CD4-positive, alpha-beta T cell treated with Interleukin-4 for 4 hours (primary cell): ENCODE measurements at places on chromosomes 16 and 17.

DNA sequence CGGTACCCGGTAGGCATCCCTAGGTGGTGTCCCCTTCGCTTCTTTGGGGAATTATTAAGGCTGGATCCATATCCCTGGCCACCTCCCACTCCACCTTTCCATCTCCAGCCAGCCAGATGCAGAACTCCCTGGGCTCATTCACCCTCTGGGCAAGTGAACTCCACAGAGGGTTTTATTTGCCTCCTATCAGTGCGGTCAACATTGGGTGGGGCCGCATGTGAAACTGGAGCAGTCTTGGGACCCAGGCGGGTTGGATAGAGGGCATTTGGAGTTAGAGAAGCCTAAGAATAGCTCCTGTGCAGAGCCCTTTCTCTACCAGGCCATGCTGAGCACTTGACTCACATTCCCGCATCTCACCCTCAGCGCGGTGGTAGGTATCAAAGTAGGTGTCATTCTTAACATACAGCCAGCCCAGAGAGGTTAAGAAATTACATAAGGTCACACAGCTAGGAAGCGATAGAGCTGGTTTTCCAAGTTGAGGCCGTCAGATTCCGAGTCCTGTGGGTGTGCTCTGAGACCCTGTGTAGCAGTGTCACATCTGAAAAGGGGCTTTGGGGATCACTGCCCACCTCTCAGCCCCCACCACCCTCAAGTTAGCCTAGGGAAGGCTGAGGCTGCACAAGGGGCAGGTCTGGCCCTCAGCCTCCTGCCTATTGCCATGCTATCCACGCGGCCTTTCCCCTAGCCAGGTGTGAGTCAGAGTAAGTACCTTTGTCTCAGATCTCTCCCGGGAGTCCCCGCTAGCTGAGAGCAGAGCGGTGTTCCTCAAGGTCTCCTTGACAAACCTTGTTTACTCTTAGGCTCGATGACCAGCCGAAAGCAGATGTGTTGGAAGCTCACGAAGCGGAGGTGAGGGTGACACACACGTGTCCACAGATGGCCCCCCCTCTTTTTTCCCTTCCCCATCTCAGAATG is 26.9 kb upstream of the LGALS9 start:
- DNase-seq, result no peak

DNA sequence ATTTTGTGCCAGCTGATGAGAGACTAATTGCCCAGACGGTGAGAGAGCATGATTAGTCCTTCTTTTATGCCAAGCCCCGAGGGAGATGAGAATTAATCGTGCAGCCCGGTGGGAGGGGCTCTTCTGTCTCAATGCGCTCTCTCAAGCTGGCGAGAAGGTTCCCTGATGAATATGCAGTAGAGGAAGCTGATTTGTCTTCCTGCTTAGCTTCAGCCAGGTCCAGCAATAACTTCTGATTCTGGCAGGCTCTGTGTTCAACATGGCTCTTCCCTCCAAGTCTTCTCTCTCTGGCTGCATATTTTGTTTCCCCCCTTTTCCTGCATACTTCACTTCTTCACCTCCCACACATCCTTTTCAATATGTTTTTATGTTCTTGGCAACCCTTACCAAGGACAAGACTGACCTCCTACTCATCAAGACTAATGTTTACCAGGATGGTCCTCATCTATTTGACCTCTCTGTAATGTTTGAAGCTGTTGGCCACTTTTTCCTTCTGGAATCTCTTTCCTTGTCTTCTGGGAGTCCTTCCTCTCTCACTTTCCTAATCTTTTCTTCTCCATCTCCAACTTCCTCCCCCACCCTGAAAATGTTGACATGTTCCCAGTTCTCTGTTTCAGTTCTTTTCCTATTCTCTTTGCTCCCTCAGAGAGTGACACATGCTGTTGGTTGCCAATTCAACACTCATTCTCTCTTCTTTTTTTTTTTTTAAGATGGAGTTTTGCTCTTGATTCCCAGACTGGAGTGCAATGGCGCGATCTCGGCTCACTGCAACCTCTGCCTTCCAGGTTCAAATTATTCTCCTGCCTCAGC is 33.1 kb downstream of the ARL4D start:
- DNase-seq, result no peak

- peak; percentile 28 for DNase-seq
These were observed 88.8 kb upstream of the TNRC6C start for GRCh38 chr17:77869665-77870132.

- DNase-seq, result no peak
These were observed 13.0 kb upstream of the EEF2K start for GRCh38 chr16:22193063-22193411.

DNA sequence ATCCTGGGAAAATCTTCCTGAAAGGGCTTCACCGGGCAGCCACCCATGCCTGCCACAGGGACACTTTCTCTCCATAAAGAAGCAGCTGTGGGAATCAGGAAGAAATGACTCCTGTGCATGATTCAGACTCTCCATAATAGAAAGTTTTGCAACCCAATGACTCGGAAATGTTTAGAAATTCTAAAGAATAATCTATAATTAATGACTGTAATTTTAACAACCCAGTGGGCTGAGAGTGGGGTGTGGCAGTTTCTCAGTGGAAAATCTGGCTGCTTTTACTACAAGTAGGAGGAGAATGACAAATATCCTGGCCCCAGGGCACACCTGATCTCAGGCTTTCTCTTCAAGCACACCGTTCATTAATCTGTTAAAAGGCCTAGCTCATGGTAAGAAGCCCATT is 25.7 kb downstream of the IRF8 start:
- no peak for DNase-seq

GRCh38 chr16:89565256-89565505 is 4.7 kb downstream of the RPL13 start:
- DNase-seq, result no peak

DNA sequence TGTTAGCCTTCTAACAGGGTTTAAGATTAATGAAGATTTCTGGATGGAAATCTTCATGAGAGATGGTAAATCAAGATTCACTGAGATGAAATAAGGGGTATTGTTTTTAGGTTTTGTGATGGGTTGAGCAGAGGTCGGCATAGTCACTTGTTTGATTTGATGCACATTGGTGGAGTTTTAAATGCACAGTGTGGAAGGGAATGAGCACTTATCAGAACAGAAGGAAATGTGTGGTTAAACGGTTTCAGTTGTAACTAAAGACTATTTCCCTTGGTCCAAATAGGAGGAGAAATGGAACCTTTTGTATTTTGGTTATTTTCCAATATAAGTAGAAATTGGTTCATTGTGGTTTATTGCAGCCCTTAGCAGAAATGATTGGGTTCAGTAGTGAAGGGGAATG is 34.1 kb downstream of the CBFB start:
- no peak for DNase-seq

DNA sequence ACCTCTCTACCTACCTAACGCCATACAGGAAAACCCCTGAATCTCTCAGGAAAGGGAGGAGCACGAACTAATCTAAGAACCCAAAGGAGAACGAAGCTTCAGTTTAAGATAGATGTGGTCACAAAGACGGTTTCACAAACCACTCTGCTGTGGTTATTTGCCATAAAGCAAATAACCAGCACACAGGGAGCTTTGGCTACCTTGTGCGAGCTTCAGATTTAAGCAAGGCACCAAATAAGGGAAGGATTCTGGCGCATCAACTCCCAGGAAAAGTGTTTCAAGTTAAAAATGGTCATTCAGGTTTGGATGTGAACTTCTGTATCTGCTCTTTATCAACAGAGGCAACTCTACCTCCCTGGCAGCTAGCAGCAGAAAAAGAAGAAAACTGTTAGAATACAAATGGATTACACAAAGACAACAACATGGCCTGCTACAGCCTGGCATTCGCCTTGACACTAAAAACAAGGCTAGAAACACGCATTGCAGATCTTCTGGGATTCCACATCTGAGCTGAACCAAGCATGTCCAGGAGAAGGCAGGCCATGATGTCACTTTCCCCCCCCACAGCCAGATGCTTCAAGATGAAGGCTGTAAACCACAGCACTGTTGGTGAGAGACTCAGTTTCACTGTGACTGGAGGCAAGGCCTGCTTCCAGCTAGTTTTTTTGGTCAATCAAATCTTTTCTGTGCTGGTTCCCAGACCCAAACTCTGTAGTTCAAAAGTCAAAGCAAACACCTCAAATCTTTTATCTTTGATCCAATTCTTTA is 43.6 kb downstream of the SMG6 start:
- peak; percentile 62 for DNase-seq

GRCh38 chr17:69822314-69822875 is 252.6 kb upstream of the KCNJ16 start:
- no peak for DNase-seq

- no peak for DNase-seq
These were observed 38.8 kb upstream of the HOXB13 start for GRCh38 chr17:48767263-48767774.

- DNase-seq, result no peak
These were observed 13.5 kb upstream of the SMIM5 start for GRCh38 chr17:75619506-75620431.

DNA sequence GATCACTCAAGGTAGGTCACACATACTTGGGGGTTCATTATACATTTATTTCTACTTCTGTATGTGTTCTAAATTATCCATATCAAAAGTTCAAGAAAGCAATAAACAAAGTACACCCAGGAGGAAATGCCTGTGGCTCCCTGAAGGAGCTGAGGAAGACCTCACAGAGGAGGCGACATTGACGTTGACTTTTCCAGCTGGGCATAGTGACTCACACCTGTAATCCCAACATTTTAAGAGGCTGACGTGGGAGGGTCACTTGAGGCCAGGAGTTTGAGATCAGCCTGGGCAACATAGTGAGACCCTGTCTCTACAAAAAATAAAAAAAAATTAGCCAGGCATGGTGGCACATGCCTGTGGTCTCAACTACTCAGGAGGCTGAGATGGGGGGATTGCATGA is 16.3 kb downstream of the ITGAD start:
- no peak for DNase-seq

DNA sequence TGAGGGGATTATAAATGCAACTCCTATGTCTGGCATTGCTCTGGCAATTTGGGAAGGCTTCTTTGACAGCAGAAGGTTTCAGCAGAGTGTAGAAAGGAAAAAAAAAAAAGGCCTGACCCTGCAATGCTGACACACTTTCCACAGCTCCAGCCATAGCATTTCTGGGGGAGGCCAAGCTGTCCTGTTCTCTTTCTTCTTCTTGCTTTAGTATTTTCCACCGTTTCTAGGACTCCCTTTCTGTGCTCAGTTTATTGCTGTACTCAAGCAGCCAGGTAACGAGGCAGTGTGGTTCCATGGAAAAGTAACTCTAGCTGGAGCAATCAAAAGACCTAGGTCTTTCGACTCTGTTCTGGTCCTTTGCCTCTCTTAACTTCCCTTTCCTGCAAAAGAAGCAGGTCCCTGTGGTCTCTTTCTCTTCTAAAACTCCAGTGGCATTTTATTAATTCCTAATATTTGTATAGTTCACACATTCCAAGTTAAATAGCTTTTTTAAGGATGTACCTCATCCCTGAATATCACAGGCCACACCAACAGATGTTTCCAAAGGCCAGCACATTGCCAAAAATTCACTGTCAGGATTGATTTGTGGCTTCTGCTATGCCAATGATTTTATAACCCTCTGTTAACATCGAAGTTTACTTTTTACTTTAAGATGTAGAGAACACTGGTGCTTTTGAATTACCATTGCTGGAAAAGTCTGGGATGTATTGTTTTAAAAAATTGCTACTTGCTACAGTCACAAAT is 90.3 kb upstream of the BCAR1 start:
- DNase-seq, result no peak

GRCh38 chr17:81064678-81065475 is 29.9 kb downstream of the BAIAP2 start:
- no peak for DNase-seq

DNA sequence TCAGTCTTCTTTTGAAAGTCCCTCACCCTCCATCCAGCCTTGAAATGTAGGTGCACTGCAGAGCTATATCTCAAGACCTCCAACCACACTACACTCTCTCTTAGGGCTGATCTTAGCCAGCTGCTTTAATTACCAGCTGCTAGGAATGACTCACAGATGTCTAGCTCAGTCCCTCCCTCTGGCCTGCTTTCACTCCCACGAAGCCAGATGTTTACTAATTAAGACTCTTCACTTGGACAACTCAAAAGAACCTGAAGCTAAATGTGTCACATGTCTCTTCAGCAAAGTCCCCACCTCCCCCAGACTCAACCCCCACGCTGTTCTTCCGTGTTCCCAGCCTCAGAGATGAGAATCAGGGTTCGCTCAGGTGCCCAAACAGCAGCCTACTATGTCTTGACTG is 2.6 kb downstream of the GTF3C1 start:
- no peak for DNase-seq

DNA sequence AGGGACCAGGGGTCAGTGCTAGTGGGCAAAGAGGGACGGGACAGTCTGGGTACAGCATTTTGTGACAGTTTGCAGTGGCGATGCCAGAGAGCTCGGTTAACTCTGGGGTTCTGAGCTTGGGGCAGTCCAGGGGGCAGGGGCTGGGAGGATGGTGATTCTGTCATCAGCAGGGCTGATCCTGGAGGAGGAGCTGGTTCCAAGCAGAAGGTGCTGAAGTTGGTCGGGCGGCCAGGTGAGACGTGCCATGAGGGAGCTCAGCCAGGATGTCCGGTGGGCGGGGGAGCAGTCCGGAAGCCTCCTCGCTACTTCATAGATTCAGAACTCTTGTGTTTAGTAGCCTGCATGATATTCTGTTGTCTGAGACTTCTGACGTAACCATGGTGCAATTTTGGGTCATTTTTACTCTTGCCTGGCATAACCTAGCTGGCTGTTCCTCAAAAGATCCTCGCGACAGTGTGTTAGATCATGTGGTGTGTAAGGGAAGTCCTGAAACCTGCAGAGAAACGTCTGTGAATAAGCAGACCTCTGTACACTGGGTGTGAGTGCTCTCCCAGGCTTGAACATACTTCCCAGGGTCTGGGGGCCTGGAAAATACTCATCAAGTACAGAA is 122.0 kb downstream of the CLEC16A start:
- DNase-seq, result no peak

GRCh38 chr16:77344341-77344740 is 90.5 kb downstream of the ADAMTS18 start:
- no peak for DNase-seq

- DNase-seq, result no peak
These were observed 58.1 kb downstream of the TOX3 start for GRCh38 chr16:52488837-52489289.

GRCh38 chr16:64997121-64997520 is 124.7 kb downstream of the CDH11 start:
- DNase-seq, result no peak

- no peak for DNase-seq
These were observed 1.2 kb downstream of the SLC6A4 start for GRCh38 chr17:30234296-30234695.

DNA sequence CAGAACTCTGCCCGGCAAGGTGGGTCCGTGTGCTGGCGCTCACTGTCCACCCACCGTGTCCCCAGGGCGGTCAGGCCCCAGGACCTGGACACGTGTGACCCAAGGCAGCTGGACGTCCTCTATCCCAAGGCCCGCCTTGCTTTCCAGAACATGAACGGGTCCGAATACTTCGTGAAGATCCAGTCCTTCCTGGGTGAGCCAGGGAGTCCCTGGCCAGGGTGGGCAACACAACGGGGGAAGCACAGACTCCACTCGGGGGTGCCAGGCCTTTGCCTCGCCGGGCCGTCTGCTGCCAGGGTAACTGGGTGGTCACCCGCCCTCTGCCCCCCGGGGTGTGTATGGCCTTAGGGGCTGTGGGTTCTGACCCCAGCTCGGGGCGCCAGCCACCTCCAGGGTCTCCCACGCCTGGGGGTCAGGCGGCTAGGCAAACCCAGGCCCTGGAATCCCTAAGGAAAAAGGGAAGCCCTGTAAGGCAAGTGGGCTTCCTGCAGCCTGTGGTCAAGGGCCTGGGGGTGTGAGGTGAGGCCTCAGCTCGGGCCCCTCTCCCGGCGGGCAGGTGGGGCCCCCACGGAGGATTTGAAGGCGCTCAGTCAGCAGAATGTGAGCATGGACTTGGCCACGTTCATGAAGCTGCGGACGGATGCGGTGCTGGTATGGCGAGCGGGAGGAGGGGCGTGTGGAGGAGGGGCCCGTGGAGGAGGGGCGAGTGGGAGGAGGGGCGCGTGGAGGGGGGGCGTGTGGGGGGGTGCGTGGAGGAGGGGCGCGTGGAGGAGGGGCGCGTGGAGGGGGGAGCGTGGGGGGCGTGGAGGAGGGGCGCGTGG is 6.5 kb downstream of the MSLN start:
- DNase-seq, result no peak
